ENCODE measurements at places on chromosomes 5 and 9.

DNA sequence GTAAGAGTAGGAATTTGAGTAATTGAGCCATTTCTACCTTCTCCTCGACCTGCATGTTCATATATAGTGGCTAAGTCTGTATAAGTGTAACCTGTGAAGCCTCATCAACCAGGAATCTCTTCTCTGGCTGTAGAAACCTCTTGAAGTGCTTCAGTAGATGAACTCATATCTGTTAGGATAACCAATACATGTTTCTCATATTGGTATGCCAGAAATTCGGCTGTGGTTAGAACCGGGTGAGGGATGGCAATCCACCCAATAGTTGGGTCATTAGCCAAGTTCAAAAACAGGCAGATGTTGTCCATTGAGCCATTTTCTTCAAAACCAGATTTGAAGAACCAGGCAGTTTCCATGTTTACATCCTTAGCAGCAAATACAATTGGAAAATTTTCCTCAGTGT lies 28.9 kb upstream of the GSN start:
- DNase-seq = no peak

- DNase-seq = peak; percentile 34
These were observed 1.3 kb downstream of the BRD9 start for GRCh38 chr5:891117-891836.

GRCh38 chr5:125199968-125200865 lies 453.8 kb upstream of the ZNF608 start:
- no peak for DNase-seq

DNA sequence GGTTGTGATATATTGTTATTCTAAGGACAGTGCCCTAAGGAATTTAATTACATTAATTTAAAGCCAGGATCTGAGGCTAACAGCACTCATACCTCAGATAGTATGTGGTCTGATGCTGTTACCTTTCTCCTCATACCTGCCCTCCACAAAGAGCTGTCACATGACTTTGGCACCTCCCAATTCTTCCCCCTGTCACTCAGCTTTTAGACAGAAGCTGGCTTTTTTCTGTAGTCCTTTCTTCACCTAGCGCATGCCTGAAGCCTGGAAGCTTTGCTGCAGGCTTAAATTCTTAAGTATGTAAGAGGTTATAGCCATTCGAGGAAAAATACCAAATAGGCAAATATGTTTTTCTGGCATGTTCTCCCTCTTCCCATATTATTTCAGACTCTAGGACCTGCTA lies 61.0 kb upstream of the ADAMTS19 start:
- no peak for DNase-seq

DNA sequence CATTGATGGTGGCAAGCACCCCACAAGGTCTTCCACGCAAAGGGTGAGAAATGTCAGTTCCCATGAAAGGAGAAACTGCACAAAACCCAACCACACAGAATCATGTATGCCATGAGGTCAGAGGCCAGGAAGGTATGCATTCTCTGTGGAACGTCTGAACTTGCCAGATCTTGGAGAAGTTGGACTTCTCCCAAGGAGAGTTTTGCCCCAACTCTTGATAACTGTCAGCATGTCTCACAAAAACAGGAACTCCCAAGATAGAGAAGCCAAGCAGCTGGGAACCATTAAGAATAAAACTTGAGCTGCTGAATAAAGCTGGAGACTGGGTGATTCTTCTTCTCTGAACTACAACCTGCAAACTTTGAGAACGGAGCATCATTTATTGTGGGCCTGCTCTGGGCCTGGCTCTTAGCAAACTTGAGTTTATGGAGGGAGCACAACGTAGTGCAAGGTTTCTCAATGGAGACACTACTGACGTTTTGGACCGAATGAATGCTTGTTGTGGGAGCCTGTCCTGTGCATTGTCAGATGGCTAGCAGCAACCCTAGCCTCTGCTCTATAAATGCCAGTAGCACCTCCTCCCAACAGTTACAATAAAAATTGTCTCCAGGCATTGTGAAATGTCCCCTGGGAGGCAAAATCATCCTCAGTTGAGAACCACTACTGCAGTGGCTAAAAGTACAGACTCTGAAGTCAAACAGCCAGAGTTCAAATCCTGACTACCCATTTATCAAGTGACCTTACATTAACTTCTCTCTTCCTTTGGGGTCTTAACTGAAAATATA lies 193.5 kb downstream of the ACTL7B start:
- no peak for DNase-seq

DNA sequence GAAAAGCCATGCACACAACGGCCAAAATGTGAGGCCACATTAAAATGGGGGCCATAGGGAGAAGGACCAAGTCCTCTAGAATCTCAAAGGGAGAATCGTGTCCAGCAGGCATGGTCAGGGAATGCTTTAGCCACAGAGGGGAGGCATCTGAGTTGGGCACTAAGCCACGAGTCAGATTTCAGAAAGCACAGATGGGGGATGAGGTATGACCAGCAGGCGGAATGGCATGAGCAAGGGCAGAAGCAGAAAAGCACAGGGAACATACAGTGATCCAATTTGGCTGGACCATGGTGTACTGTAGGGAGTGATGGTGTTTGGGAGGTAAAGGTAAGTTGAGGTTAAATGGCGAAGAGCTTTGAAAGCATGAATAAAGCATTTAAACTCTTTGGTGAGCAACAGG lies 214.6 kb downstream of the TLE1 start:
- DNase-seq = no peak

GRCh38 chr9:36191686-36192085 lies 965 bp downstream of the CLTA start:
- no peak for DNase-seq

DNA sequence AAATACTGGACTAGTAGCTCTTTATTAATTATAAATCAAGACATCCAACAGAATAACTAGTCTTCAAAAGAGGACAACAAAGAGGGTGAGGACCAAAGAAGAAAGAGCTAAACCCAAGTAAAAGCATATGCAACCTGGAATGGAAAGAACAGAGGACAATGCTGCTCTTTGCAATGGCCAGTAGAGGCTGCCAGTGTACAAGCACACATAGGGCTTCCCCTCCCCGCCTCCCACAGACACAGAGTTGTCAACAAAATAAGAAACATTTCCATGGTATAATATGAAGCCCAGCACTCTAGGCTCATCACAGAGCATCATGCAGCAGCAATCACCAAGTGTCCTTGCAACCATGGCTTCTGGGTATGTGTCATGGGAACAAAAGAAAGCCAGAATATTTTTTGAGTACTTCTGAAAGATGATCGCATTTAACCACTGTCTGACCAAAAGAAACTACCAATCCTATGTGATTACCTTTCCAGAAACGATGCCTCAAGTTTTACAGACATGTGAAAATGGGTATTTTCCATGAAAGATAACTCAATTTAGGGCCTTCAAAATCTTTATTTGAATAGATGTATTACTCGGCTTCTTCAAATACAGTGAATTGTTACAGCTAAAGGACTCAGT lies 58.1 kb downstream of the RFX3 start:
- peak; percentile 69 for DNase-seq

DNA sequence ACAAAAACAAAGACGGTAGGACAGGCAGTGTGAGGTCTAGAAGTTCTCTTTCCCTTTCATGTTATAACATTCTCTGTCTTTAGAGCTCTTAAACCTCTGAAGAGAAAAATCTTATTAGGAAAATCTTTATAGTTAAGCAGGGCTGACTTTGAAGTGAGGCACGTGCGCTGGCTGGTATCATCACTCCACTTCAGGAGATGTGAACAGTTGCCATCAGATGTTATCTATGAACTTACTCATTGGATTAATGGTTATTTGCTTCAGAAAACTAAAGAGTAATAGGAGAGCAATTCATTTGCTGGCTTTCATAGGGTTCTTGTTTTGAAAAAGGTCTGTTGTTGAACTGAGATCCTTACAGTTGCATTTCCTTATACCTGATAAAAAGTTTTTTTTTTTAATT lies 25.7 kb downstream of the LRRTM2 start:
- DNase-seq = no peak

GRCh38 chr9:4986296-4986695 lies 1.2 kb downstream of the JAK2 start:
- DNase-seq = no peak

GRCh38 chr9:113962396-113962795 lies 86.3 kb downstream of the ZNF618 start:
- DNase-seq = no peak

GRCh38 chr5:168128557-168128956 lies 162.9 kb upstream of the WWC1 start:
- no peak for DNase-seq

GRCh38 chr5:80254767-80255430 lies 949 bp downstream of the SERINC5 start:
- DNase-seq = peak; percentile 15

- DNase-seq = no peak
These were observed 79.3 kb downstream of the CAMSAP1 start for GRCh38 chr9:135827866-135828580.

- no peak for DNase-seq
These were observed 277.8 kb upstream of the FBXL7 start for GRCh38 chr5:15222156-15222555.

GRCh38 chr9:5112646-5113045 lies 72.8 kb downstream of the INSL6 start:
- no peak for DNase-seq

GRCh38 chr9:693201-694091 lies 148.1 kb upstream of the DMRT1 start:
- no peak for DNase-seq

GRCh38 chr5:178335302-178336030 lies 102.9 kb upstream of the PHYKPL start:
- peak; percentile 54 for DNase-seq

- DNase-seq = peak; percentile 51
These were observed 11.8 kb upstream of the EXOC3 start for GRCh38 chr5:431001-431710.

Measured in HL-60 (cell line).